ENCODE measurements at places on chromosomes 12 and 14.

GRCh38 chr14:59490756-59491155, 6.4 kb downstream of the JKAMP start:
- DNase-seq, result no peak

- no peak for DNase-seq
Observed at GRCh38 chr12:29589851-29590250, 92.4 kb upstream of the OVCH1 start.

DNA sequence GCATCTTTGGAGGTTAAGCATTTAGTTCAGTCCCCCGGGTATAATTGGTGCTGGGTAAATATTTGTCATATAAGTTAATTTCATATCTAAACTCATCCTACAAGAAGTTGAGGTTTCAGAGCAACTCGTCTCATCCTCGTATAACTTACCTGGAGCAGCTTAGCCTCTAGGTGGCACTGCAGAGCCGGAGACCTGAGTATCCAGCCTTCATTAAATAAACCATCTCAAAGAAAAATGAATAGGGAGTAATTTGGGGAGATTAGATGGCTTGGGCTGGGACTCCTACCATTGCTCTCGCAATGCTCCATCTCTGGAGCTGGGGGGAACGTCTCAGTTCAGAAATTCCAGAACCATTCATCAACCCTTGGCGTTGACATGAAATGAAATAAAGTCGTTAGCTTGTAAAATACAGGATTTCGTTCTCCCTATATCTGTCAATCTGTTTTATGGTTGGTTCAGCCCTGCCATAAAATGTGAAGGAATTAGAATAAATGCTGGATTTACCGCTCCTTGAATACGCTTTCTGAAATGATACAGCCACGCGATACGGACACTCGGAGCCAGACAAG, 122.9 kb upstream of the TMEM132D start:
- DNase-seq, result peak; percentile 39

DNA sequence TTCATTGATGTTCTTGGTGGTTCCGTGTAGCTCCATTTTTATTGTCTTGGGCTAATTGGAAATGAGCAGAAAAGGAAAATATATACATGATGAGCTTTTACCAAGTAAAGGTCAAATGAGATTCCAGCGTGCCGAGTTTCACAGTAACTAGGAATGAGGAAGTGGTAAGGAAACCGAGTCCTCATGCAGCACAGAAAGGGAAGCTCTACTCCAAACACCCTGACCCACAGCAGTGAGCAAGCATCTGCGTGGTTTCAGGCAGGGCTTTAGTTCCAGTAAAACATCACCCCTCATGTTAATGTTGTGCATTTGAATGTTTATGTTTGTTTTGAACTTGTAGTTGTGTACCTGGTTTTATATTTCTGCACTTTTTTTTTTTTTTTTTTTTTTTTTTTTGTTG, 208.0 kb downstream of the SLC41A2 start:
- peak; percentile 34 for DNase-seq

GRCh38 chr12:131349397-131350127, 361.3 kb upstream of the SFSWAP start:
- no peak for DNase-seq

DNA sequence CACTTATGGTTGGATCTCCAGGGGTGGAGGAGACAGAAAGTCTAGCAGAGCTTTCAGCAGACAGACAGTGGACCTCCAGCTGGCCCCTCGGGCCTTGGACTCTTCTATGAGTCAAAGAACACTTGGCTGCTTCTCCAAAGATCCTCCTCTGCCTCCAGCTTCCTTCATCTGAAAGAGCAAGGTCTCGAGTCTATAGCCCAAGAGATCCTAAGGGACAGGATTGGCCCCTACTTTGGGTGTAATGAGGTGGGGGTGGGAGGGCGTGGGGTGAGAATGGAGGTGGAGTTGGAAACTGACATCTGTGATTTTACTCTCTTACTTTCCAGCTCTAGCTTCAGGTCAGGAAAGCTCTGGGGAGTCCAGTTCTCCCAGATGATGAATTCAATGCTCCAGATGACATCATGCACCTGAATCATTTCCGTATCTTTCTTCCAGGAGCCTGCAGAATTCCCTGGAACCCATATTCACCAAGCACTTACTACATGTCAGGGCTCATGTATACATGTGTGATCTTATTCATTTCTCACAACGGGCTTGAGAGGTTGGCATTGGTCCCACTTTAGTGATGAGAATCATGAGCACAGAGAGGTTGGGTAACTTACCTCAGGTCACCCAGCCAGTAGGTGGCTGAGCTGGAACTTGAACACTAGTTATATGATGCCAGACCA, 10.2 kb upstream of the PGF start:
- no peak for DNase-seq

GRCh38 chr12:25251769-25252168, 1.0 kb upstream of the KRAS start:
- DNase-seq, result no peak

- no peak for DNase-seq
Observed at GRCh38 chr14:55092341-55092740, 36.7 kb upstream of the LGALS3 start.

DNA sequence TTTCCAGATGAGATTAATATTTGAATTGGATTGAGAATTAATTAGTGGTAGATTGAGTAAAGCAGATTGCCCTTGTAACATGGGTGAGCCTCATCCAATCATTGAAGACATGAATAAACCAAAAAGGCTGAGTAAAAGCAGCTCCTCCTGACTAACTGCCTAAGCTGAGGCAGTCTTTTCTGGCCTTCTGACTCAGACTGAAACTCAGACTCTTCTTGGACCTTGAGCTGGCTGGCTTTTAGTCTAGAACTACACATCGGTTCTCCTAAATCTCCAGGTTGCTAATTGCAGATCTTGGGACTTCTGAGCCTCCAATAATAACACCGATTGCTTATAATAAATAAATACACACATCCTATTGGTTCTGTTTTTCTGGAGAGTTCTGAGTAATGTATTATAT, 24.0 kb downstream of the FKBP11 start:
- no peak for DNase-seq

DNA sequence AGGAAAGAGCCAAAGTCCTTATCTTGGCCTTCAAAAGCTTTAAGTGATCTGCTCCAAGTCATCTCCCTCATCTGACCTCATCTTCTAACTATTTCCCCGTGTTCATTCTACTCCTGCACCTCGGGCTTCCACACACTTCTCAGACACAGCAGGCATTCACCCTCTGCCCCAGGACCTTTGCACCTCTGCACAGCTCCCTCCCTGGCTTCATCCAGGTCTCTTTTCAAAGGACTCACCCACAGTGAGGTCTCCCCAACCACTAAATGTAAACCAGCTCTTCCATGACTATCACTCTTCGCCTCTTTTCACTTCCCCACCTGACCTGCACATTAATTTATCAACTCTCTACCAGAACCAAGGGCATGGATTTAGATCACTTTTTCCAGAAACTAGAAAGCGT, 161.8 kb downstream of the PIWIL1 start:
- no peak for DNase-seq

GRCh38 chr12:87467936-87468335, 561.3 kb downstream of the C12orf50 start:
- DNase-seq, result no peak

DNA sequence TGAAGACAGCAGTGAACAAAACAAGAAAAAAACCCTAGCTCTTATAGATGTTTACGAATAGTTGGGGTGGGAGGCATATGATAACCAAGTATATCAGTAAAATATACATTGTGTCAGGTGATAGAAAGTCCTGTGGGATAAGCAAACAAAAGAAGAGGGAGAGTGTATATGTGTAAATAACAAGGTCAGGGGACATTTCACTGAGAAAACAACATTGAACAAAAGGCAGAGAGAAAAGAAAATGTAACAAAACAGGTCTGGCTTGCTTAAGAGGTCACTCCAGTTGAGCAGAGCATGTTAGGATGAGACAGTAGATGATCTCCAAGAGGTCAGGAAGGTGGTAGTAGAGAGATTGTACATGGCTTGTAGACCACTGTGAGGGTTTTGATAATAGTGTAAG, 304.1 kb downstream of the ACSS3 start:
- DNase-seq, result no peak

- no peak for DNase-seq
Observed at GRCh38 chr12:123232472-123232806, 502 bp downstream of the MPHOSPH9 start.

GRCh38 chr12:75227132-75227531, 17.5 kb upstream of the KCNC2 start:
- DNase-seq, result no peak

- no peak for DNase-seq
Observed at GRCh38 chr14:55303691-55304145, 32.5 kb downstream of the FBXO34 start.

DNA sequence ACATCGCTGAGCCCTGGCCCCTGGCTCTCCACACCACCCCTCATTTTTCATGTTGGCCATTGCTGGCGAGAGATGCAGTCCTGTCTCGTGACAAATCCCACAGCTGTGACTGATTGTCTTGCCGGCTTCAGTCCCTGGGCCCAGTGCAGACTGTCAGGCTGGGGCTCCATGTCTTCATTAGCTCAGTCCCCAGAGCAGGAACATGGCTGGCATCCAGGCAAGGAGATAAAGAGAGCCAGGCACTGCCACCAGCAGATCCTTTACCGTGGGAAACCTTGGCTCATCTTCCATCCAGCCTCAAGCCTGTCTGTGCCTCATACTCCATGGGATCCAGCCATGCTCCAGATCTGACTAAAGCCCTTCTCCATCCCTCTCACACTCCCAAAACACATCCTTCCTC, 284.7 kb upstream of the FKBP4 start:
- DNase-seq, result no peak

- no peak for DNase-seq
Observed at GRCh38 chr12:96585977-96586376, 96.6 kb downstream of the CFAP54 start.

DNA sequence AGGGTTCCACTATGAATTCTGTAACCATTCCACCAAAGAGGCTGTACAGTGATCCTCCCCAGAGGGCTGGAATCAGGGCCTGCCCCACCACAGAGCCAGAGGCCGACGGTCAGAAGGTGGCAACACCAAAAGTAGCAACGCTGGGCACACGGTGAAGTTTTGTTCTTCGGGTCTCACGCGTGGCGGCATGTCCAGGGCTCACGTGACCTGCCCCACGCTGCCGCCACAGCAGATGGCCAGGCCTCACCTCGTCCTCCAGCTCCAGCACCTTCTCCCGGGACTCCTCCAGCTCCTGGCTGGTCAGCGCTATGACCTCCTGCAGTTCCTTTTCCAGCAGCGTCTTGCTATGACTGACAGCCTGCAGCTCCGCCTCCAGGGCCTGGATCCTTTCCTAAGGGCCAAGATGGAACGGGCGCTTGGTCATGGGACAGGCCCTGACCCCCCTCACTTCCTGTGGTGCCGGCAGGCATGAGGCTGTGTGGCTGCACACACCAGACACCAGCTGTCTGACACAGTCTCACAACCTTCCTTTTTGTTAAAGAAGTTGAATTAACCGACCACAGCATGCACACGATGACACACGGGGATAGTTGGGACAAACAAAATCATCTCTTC, 22.4 kb upstream of the ANKLE2 start:
- DNase-seq, result no peak

GRCh38 chr12:67758521-67758920, 110.0 kb downstream of the DYRK2 start:
- no peak for DNase-seq

GRCh38 chr14:87184180-87184579, 808.8 kb downstream of the GALC start:
- DNase-seq, result no peak

DNA sequence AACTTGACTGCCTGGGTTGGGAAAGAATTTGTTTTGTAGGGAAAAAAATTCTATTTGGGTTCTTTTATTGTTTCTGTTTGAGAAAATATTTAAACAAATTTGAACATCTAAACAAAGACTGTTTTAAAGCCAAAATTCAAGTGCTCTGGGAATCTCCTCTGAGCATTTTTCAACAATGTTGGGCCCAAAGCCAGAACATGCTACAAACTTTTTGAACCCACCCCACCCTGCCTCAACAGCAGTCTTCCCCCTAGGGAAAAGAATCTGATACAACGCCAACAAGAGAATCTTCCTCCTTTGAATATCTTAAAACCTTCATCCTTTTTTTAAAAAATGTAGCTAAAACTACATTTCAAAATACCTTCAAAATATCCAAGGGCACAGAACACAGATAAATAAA, 20.4 kb upstream of the NID2 start:
- DNase-seq, result no peak

DNA sequence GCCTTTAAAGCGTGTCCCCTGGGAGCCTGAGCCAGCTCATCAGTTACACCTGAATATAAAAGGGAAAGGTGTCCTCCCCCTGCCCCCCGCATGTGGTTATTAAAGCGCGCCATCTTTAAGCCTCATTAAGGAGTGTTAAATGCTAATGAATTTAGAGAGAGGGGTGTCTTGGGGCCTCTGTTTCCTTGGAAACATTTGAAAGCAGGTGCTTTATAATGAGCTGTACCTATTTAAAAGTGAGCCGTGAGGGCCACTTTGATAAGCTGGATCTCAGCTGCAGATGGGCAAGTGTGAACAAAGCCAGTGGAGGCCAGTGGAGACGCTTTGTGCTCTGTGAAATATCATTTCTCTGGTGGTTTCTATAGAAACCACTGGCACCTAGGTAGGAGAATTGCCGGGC, 84.0 kb downstream of the BEGAIN start:
- DNase-seq, result no peak

GRCh38 chr12:21677622-21678277, 20.1 kb upstream of the LDHB start:
- DNase-seq, result no peak

DNA sequence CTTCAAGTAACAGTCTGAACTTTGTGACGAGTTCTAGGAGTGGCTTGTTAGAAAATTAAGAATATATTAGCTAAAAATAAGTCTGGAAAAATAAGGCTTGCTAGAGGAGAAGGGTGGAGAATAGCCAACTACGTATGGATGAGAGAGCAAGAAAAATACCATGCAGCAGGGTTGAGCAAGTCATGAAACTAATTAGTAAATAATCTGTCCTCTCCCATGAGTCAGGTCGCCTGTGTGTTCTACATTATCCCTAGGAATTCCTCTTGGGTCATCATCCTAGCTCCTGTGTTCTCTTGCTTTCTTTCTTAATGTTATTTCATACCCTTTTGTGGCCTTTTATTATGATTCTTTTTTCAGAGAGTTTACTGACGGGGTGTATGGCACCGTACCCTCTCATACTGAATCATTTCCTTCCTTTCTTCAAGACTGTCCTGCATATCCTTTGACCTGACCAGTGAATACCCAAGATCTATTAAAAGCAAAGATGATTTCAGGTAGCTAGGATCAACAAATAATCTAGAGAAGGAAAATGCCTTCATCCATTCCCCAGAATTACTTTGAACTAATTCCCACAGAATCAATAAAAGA, 177.2 kb upstream of the NPAS3 start:
- DNase-seq, result no peak

Measured in Jurkat, Clone E6-1 (cell line).